ENCODE measurements at places on chromosomes 5 and 9.

DNA sequence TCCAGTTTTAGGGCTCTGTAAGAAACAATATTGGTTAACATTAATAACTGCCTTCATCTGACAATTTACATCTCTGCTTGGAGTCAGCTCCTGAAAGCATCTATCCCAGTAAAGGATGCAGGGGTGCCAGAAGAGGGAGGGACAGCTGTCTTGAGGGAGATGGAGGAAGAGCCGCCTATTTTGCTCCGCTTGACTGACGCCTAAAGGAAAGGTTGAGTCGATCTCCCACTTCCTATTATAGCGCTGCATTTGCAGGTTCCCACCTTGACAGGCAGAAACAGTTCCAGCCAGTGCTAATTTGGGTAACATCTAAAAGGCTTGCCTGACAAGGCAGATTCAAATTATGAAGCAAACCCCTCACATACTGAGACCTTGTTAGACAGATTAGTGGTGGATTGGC is 374.6 kb downstream of the SPATA31D1 start:
- no peak for DNase-seq

- DNase-seq: no peak
Measured at GRCh38 chr5:94017579-94017978, 276.2 kb upstream of the POU5F2 start.

GRCh38 chr5:123090661-123091297 is 1.7 kb downstream of the PRDM6 start:
- no peak for DNase-seq

DNA sequence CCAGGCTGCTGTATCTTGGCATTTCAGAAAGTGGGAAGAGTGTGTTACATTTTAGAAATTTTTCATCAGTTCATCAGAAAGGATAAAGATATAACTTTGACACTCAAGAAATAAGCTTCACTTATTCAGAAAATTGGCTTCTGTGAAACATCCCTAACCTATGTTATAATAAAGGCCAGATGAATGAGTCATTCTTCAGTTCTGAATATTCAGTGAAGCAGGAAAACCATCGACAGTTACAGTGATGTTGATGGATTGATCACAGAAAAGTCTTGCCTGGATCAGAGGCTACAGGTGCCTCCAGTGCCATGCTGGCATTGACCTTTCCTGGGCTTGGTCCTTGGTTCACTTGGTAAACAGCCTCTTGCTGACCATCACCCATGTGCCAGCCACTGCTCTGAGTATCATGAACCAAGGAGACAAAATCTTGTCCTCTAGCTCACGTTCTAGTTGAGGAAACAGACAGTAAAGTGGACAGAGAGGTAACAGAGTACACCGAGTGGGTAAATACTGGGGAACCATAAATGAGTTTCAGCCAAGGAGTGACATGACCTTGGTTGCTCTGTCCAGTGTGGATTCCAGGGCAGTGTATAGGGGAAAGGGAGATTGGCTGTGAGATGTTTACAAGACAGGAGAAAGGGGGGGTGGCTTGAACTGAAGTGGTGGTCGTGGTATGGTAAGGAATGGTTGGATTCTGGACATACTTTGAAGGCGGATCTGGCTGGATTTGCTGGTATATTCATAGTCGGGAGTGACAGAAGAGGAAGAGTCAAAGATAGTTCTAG is 98.6 kb downstream of the AMBP start:
- no peak for DNase-seq

GRCh38 chr9:136941231-136942111 is 3.1 kb downstream of the FBXW5 start:
- DNase-seq: no peak

- DNase-seq: no peak
Measured at GRCh38 chr9:89690334-89690912, 85.6 kb downstream of the GADD45G start.

DNA sequence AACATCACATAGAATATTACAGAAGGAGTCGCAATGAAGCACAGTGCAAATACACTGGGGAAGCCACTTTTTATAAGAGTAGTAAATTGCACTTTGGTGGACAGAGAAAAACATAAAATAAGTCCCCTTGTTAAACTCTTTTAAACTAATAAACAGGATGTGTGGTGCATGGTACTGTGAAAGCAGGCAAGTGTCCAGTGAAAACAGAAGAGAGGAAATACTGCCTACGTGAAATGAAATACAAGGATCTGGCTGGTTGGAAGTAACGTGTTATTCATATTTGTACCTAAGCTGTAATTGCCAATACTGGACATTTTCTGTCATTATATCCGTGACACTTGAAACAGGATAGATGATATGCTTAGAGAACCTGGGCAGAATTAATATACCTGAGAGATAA is 191.9 kb upstream of the SLC27A6 start:
- DNase-seq: no peak

- peak; percentile 50 for DNase-seq
Measured at GRCh38 chr5:164346785-164347630, 841.6 kb downstream of the MAT2B start.

- DNase-seq: no peak
Measured at GRCh38 chr9:96075111-96075510, 199.6 kb downstream of the ERCC6L2 start.

DNA sequence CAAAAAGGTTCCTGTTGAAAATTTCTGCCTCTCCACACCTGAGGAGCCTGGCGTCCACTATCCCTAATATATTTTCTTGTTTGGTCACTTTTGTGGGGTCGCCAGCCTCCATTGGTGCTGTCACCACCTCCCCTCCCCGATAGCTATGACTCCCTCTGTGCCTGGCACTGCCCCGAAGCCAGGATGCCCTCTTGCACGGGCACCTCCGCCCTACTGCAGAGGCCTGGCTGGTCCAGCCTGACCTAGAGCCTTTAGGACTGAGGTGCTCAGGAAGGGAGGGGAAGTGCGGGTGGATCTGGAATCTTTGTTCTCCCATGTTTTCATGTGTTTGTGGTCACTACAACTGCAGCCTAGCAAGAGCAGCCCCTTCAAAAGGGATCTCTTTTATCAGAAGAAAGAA is 62.6 kb downstream of the WNK2 start:
- no peak for DNase-seq

DNA sequence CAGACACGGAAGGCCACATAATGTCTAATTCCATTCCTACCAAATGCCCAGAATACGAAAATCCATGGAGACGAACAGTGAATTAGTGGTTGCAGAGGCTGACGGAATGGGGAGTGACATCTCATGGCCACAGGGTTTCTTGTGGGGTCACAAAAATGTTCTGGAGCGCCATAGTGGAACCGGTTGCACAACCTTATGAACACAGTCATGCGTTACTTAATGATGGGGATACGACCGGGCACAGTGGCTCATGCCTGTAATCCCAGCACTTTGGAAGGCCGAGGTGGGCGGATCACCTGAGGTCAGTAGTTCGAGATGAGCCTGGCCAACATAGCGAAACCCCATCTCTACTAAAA is 26.0 kb upstream of the TTLL11 start:
- no peak for DNase-seq

- DNase-seq: no peak
Measured at GRCh38 chr5:142609142-142609541, 76.7 kb downstream of the FGF1 start.

DNA sequence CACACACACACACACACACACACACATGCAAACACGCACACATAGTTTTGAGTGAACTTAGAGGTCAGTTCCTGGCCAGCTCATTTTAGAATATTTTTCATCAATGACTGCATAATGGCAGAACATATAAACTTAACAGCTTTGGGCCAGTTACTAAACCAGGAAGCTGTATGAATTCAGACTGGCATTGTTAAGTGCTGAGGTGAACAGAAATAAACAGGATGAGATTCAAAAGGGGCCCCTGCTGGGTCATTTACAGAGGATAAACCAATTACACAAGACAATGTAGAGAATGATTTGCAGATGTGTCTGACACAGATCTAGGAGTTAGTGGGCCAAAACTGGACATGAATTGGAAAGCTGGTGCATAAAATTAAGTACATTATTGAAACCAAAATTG is 44.6 kb downstream of the MARCHF11 start:
- DNase-seq: no peak

- peak; percentile 71 for DNase-seq
Measured at GRCh38 chr5:159286420-159287035, 23.4 kb downstream of the UBLCP1 start.

GRCh38 chr5:75322066-75322465 is 15.0 kb upstream of the HMGCR start:
- DNase-seq: no peak

DNA sequence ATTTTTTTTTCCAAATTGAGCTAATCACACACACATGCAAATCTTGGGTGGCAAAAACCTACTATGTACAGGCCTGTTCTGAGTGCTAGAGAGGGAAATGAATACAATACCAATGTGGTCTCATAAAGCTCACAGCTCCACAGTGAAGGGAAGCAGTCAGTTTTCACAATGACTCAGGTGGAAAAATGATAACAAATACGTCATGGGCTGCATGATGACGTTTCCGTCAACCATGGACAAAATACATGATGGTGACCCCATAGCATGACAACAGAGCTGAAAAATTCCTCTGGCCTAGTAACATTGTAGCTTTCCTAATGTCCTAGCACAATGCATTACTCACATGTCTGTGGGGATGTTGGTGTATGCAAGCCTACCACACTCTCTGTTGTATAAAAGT is 252.5 kb downstream of the TRIM32 start:
- DNase-seq: no peak

- DNase-seq: no peak
Measured at GRCh38 chr5:179120421-179120861, 60.3 kb downstream of the ZNF354C start.

All from hematopoietic multipotent progenitor cell treated with erythropoietin and hydrocortisone succinate and interleukin-3 and kit ligand, for 8 days (in vitro differentiated cells).